ENCODE measurements at places on chromosomes 11 and 22.

- DNase-seq = no peak
These were observed 61.2 kb upstream of the RRAS2 start for GRCh38 chr11:14420223-14420622.

DNA sequence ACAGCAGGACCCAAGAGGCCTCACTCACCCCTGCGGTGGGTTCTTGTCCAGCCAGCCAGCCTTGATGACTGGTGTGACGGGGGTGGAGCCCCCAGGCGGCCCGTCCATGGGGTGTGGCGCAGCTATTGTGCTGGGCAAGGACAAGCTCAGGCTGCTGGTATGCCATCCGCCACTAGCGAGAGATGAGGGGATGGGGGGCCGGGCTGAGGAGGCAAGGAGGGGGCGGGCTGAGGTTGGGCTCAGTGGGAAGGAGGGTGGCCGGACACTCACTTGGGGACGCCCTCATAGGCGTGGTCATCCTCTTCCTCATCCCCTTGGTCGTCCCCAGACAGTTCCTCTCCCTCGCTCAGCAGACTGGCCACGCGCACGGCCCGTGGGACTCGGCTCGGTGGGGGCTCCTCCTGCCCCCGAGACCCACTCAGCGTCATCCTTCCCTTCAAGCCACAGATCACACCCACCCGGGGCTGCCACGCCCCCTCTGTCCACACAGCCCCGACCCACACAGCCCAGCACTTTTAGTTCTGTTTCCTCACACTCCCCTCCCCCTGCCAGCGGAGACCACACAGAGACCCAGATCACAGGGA lies 38.0 kb upstream of the PDE2A start:
- DNase-seq = no peak

DNA sequence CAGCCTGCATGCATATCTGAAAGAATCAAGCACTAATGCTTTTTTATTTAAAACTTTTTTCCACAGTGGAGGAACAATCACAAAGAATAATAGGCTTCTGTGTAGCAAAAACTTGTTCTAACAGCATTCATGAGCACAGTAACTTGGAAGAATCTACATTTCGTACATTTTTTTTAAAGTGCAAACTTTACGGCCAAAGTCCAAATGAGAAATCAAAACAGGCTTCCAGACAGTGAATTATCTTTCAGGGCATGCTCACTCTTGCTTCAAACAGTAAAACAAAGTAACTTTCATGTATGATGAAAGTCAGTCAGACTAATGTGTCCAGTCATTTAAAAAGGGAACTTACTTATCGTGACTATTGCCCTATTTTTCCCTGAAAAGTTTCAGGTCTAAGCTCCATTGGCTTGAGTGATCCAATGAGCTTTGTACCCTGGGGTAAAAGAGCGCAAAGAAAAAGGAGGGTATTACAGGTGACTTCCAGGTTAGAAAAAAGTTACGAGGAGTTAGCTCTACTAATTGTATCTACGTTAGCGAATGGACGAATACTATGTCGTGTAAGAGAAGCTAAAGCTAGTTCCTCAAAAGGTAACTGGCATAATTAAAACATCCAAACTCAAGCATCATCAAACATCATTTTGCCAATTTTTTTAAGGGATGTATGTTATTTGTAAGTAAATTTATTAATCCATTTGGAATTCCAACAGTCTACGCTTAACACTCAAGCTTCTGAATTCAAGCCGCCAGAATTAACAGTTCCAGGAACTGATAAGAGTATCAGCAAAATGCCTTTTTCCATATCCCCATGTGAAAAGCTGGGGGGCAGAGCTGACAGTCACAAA lies 1.7 kb downstream of the PICALM start:
- DNase-seq = no peak

GRCh38 chr11:131913267-131913666 lies 542.9 kb downstream of the NTM start:
- no peak for DNase-seq

DNA sequence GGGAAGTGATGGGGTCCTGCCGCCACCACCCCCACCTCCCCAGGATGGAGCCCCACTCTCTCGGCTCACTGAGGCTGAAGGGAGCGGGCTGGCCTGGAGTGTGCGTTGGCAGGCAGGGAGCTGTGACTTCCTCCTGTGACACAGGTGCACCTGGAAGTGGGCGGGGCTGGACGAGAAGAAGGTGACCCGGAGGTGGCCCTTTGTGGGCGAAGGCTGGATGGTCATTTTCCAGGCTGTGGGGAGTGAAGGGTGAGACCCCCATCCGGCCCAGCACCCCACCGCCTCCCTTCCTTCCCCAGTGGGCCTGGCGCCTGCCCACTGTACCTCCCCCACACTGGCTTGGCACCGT lies 15.3 kb downstream of the IL17REL start:
- DNase-seq = no peak

- no peak for DNase-seq
These were observed 4.3 kb upstream of the LMO1 start for GRCh38 chr11:8267831-8268529.

GRCh38 chr11:47899801-47900200 lies 51.7 kb upstream of the NUP160 start:
- no peak for DNase-seq

GRCh38 chr11:108319541-108320145 lies 96.8 kb downstream of the ATM start:
- no peak for DNase-seq
